ENCODE measurements at places on chromosomes 7 and 10.

GRCh38 chr7:49324040-49324439, 399.7 kb downstream of the CDC14C start:
- DNase-seq = no peak

DNA sequence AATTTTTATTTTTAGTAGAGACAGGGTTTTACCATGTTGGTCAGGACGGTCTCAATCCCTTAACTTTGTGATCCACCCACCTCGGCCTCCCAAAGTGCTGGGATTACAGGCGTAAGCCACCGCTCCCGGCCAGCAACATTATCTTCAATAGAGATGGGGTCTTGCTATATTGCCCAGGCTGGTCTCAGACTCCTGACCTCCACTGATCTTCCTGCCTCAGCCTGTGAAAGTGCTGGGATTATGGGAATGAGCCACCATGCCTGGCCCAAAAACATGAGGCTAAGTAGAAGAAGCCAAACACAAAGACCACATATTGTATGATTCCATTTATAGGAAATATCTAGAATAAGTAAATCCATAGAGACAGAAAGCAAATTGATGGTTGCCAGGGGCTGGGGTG, 19.1 kb upstream of the CYTH3 start:
- DNase-seq = no peak

- DNase-seq = no peak
These were observed 15.8 kb downstream of the ASZ1 start for GRCh38 chr7:117411539-117411938.

GRCh38 chr7:82700741-82701140, 257.2 kb upstream of the CACNA2D1 start:
- no peak for DNase-seq

GRCh38 chr7:7959979-7960670, 8.5 kb upstream of the GLCCI1 start:
- no peak for DNase-seq

DNA sequence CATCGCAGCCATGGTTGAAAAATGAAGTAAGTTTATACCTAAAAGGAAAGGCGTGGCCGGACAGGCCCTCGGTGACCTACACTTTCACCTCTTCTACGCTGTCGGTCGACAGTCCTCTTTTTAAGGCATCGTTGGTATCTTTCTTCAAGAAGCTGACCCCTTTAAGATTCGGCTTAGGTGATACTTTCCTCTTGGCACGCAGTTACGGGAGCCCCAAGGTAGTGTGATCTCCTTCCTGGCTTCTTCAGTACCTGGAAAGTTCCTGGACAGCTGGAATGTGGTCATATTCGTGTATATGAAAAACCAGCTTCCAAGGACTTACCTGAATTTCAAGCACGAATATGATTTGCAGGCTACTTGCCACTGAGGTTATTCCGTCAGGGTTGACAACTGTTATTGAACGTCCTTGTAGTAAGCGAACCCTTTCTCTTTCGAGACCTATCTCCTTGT, 885 bp upstream of the SYPL1 start:
- DNase-seq = no peak

- no peak for DNase-seq
These were observed 478.5 kb downstream of the KIF20B start for GRCh38 chr10:90179696-90180407.

- no peak for DNase-seq
These were observed 32.1 kb downstream of the NMT2 start for GRCh38 chr10:15136129-15137035.

GRCh38 chr10:5645375-5645774, 21.0 kb downstream of the ASB13 start:
- DNase-seq = no peak

DNA sequence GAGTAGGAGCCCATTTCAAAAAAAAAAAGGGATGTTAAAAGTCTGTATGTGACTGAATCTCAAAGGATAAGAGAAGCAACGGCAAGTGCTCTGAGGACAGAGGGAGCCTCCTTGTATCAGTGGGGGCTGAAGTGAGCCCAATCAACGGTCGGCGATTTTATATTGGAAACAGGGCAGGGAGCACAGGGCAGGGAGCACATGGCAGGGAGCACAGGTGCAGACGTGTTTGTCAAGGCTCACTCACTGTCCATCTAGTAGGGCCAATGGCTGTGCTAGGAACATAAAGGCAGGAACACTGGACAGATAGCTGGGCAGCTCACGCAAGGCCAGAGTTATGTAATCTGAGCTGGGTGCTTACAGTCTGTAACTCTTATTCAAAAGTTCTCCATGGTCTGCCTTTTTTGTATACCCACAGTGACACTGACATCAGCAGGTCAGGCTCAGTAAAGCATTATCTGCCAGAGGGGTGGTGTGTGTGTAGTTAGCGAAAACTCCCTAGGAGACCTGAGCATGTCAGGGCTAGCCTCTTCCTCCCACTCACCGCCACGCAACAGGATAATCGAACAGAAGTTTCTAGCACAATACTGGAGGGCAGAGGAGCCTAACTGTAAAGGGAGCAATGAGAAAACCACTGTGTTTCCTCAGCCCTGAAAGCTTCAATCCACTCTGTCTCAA, 15.4 kb downstream of the AKR1B1 start:
- no peak for DNase-seq

- no peak for DNase-seq
These were observed 45.3 kb upstream of the CDK1 start for GRCh38 chr10:60732807-60733516.

DNA sequence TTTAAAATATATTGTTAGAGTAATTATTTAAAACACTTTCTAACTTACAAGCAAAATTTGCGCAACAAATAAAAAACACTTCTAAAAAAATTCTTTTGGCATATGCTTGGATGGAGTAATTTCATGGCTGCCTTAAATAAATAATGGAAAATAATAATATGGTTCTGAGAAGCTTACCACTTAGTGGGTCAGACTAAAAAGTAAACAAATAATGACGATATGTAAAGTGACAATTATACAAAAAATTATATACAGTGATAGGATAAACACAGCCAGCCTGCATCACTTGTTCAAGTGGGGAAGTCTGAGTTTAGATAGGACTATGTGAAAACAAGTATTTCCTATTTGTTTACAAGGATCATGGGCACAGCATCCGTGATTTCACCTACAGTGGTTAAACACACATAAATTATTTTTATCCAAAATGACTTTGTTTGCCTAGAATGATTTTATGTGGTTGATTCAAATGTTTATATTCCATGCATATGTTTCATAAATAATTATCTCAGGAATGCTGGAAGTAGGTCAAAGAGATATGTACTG, 141.7 kb upstream of the SEMA3D start:
- DNase-seq = no peak

DNA sequence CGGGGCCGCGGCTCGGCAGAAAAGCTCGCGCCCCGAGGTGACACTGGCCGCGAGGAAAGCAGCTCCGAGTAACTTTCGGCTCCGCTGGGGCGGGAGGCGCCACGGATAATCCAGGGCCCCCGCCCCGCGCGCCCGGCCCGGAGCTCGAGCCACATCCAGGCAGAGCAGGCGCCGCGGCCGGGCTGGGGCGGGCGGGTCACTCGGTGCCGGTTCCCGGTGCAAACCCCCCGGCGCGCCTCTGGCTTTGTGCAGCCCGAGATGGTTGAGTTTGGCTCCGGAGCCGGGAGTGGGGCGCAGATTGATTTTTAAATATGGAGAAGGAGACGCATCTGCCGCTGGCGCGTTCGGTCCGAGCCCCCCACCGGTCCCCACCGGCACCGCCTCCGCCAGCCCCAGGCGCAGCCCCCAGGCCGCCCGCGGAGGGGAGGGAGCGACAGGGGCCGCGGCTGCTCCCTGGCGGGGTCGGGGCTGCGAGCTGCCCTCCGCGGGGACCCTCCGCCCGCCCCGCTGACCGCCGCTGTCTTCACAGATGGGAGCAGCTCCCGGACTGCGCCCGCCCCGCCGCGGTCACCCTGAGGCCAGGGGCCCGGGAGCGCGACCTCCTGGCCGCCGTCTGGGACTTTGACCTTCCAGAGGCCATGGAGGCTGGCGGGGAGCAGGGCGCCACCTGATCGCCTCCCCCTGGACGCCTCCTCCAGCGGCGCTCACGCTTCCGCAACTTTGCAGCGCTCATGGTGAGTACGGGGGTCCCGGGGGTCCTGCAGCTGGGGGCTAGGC, 643 bp downstream of the ADGRA1 start:
- no peak for DNase-seq

DNA sequence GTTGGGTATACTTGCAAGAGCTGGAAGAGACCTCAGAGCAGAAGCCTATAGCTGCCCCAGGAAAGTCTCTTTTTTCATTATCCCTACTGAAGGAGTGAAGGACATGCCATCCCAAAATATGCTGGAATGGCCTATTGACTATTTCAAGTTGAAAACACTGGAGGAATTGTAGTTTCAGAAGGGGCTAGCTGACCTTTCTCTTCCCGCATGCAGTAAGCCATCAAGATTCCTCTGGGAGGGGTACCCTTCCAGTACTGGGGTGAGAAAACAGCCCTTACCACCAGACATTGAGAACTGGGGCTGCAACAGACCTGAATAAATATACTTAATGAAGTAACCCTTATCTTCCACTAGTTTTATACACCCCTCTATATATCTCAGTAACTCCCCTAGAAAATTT, 41.7 kb downstream of the CHCHD3 start:
- no peak for DNase-seq

- no peak for DNase-seq
These were observed 31.2 kb downstream of the BAIAP2L1 start for GRCh38 chr7:98369726-98370125.

DNA sequence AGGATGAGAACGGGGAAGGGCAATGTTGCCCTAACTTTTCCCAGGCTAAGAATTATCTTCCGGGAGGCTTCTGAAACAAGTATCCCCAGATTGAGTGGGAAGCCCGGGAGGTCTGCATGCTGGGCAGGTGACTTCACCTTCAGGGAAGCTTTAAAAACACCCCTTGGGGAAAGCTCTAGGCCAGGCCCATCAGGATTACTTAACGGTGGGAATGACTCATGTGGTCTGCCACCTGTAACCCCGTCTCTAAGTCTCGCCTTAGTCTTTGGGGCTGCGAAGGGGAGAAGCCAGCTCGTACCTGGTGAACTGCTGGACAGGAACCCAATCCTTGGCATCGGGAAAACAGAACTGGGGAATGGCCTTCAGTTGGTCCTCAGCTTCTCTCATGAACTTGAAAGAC, 80.1 kb upstream of the MKRN1 start:
- no peak for DNase-seq

GRCh38 chr10:75462865-75463264, 31.4 kb downstream of the LRMDA start:
- no peak for DNase-seq

Data from Right ventricle myocardium inferior (tissue), 1 donor.